ENCODE measurements at places on chromosomes 5 and 9. TPM values are rescaled to one million over a fixed set of nuclear protein-coding genes. Genes with fewer than 3 reads are reported as not detected.

DNA sequence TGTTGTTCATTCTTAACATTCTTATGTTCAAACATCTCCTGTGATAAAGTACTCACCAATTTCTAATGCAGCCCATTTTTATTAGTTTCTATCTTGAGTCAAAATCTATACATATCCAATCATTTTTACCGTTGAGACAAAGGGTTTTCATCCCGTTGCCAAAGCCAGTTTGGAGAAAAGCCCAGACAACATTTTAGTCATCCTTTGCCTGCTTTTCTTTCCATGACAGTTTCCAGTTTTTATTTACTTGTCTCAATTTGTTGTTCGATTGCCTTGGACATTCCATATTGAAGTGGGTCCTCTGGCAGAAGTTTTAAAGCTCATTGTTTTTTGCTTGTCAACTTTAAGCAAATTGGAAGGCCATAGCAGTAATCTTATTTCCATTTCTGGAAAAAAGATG is 123.9 kb downstream of the RAB3C start:
- no peak overlapping the region for H3K4me3 ChIP-seq
- H3K36me3 ChIP-seq = no peaks in the 10 kb centered on the region
- H3K27me3 ChIP-seq = no peaks in the 10 kb centered on the region
- no peak overlapping the region for H3K27ac ChIP-seq

GRCh38 chr5:97100476-97100875 is 41.9 kb downstream of the LIX1 start:
- H3K27me3 ChIP-seq = no peaks in the 10 kb centered on the region
- H3K4me1 ChIP-seq = peaks cover 10% of the 10 kb centered on the region
- H3K27ac ChIP-seq = no peak overlapping the region
- no peak for DNase-seq

GRCh38 chr5:90921418-90921973 is 362.9 kb downstream of the ADGRV1 start:
- DNase-seq = no peak
- H3K27ac ChIP-seq = no peak overlapping the region
- no peaks in the 10 kb centered on the region for H3K4me1 ChIP-seq
- H3K36me3 ChIP-seq = no peaks in the 10 kb centered on the region

DNA sequence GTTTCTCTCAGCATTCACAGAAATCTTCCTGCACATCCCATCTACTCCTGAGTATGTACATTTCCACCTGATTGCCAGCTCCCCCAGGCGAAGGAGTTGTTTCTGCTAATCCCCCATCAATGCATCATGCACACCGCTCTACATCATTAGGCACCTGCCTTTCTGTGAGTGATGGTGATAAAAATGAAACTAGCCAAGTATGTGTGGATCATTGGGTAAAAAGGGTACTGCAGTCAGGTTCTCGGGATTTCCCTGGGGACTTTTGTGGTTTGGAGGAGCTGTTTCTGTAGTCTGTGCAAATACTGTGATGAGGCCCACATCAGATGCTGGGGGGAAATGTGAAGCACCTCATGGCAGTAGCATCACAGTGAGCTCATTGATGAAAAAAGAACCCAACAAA is 30.4 kb downstream of the CAMK4 start:
- H3K27ac ChIP-seq = no peak overlapping the region
- H3K36me3 ChIP-seq = no peaks in the 10 kb centered on the region
- H3K4me3 ChIP-seq = no peak overlapping the region
- no peaks in the 10 kb centered on the region for H3K27me3 ChIP-seq
- no peaks in the 10 kb centered on the region for H3K4me1 ChIP-seq

GRCh38 chr9:132425675-132426062 is 15.7 kb downstream of the CFAP77 start:
- H3K4me1 ChIP-seq = no peaks in the 10 kb centered on the region
- H3K27me3 ChIP-seq = no peaks in the 10 kb centered on the region
- DNase-seq = no peak
- H3K36me3 ChIP-seq = no peaks in the 10 kb centered on the region
- no peak overlapping the region for H3K4me3 ChIP-seq
- no peak overlapping the region for H3K27ac ChIP-seq

DNA sequence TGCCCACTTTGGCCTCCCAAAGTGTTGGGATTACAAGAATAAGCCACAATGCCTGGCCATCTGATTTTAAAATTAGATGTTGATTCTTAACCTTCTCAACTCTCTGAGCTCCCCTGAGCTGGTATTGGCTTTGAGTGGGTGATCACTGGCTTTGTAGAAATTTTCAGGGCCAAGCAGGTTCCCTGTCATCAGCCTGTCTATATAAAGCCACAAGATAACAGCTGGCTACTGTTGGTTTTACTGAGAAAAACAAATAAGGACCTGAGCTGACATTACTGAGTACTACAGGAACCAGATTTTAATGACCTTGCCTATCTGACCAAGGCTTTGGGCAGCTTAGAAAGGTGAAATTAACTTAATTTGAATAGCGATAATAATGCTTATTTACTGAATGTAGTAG is 153.6 kb downstream of the MSX2 start:
- H3K4me3 ChIP-seq = no peak overlapping the region
- no peaks in the 10 kb centered on the region for H3K4me1 ChIP-seq
- H3K27ac ChIP-seq = no peak overlapping the region

DNA sequence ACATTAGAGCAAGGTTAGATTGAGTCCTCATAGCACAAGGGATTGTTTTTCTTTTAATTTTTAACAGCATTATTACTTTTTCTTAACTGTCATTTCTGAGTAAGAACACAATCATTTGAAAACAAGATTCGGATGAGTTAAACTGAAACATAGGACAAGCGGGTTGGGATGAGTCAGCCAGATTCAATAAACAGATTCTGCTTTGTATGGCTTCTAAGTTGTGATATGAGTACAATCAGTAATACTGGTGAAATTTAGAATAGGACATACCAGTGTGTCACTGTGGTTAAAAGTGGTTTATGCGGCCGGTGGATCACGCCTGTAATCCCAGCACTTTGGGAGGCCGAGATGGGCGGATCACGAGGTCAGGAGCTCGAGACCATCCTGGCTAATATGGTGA is 364.3 kb upstream of the CDH10 start:
- no peak overlapping the region for H3K4me3 ChIP-seq
- H3K27ac ChIP-seq = no peak overlapping the region
- DNase-seq = no peak
- H3K36me3 ChIP-seq = no peaks in the 10 kb centered on the region
- no peaks in the 10 kb centered on the region for H3K27me3 ChIP-seq

DNA sequence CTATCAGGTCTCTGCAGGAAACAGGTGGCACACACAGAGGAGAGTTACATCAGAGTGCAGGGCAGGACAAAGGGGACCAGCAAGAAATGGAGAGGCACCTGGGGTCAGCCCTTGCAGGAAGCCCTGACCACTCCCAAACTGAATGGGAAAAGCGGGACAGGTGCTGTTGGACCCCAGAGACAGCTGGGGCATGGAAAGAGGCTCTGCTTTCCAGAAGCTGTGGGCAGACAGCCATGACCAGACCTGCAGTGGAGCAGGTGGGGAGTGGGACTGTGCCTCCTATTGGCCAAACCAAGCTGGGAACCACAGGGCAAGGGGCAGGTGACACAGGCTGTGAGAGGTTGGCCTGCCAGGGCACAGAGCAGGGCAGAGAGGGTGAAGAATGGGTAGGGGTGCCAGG is 125.8 kb downstream of the BOD1 start:
- H3K36me3 ChIP-seq = no peaks in the 10 kb centered on the region
- H3K27ac ChIP-seq = no peak overlapping the region
- no peak for DNase-seq
- no peaks in the 10 kb centered on the region for H3K27me3 ChIP-seq
- H3K4me1 ChIP-seq = peaks cover 3% of the 10 kb centered on the region
- H3K4me3 ChIP-seq = no peak overlapping the region

- H3K4me1 ChIP-seq = no peaks in the 10 kb centered on the region
- H3K36me3 ChIP-seq = no peaks in the 10 kb centered on the region
- no peak overlapping the region for H3K27ac ChIP-seq
- DNase-seq = no peak
- no peaks in the 10 kb centered on the region for H3K27me3 ChIP-seq
Observed at GRCh38 chr9:78351816-78352215, 54.9 kb downstream of the PSAT1 start.

DNA sequence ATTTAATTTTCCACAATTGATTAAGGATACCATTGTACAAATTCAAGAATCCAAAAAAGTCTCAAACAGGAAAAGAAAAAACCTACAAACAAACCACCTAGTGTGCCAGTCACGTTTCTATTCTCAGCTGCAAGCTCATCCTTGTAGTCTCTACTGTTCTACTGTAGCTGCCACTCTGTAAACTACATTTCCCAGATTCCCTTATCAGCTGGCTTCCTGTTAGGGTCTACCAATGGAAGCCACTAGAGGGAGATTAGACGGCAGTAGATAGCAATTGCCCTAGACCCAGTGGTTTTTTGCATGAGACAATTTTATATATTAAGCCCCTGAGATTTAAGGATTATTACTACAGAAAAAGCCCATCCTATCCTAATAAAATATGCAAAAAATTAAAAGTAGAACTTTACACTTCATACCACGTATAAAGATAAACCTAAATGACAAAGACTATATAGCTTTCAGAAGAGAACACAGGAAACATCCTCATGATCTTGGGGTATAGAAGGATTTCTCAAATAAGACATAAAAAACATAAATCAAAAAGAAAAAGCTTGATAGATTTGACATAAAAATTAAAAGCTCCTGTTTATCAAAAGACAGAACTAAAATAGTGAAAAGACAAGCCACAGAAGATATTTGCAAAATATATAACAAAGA is 37.4 kb downstream of the P4HA2 start:
- no peak overlapping the region for H3K27ac ChIP-seq
- no peak overlapping the region for H3K4me3 ChIP-seq
- H3K4me1 ChIP-seq = no peaks in the 10 kb centered on the region
- DNase-seq = no peak
- no peaks in the 10 kb centered on the region for H3K27me3 ChIP-seq
- H3K36me3 ChIP-seq = peaks cover 35% of the 10 kb centered on the region

- H3K4me1 ChIP-seq = no peaks in the 10 kb centered on the region
- no peak for DNase-seq
- H3K27ac ChIP-seq = peak overlapping the region; percentile 23
- no peaks in the 10 kb centered on the region for H3K27me3 ChIP-seq
- H3K36me3 ChIP-seq = no peaks in the 10 kb centered on the region
Observed at GRCh38 chr5:42982107-42982622, 58.0 kb downstream of the ANXA2R start.

DNA sequence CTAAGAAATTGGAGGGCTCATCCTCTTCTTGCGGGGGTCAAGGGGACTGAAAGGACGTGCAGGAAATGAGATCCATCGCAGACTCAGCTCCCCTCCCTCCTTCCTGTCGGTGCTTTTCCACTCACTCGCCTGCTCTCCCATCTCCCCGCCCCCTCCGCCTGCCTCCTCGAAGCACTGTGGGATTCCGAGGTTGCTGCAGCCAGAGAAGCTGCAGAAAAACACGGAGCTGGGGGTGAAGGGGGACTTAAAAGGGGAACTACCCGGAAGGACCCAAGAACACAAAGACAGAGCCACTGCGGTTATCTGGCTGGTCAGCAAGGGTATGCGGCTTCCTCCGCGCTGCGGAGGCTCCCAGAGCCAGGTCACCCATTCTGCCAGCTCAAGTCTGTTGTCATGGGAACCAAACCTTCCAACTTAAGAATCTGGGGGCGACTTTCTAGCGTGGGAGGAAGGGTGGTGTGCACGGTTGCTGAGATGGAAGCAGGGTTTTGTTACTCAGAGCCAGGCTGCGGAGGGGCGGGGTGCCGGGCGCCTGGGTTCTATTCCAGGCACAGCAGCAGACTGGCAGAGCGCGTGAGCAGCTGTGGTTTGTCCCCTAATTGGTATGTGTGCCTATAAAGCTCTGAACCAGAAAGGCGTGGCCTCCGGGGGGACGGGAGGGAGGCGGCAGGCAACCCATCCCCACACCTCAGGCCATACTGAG is 24.9 kb downstream of the PCDHGC5 start:
- peak overlapping the region; percentile 76 for H3K27ac ChIP-seq
- peak overlapping the region; percentile 35 for H3K4me3 ChIP-seq
- no peaks in the 10 kb centered on the region for H3K27me3 ChIP-seq

Gene LRRC14B
- total RNA-seq = 51.0 TPM

Gene GBGT1
- 15.5 TPM for total RNA-seq

Gene MTX3
- 10.7 TPM for total RNA-seq

Gene LOX
- total RNA-seq = 11.6 TPM

Gene FAM221B
- total RNA-seq = not detected

Measured in right atrium auricular region (tissue), 2 donors.